AG04450 (cell line): ENCODE measurements at places on chromosomes 6 and 20.
A peak's percentile ranks its signal among the peaks of the same experiment; 100 is the strongest.

DNA sequence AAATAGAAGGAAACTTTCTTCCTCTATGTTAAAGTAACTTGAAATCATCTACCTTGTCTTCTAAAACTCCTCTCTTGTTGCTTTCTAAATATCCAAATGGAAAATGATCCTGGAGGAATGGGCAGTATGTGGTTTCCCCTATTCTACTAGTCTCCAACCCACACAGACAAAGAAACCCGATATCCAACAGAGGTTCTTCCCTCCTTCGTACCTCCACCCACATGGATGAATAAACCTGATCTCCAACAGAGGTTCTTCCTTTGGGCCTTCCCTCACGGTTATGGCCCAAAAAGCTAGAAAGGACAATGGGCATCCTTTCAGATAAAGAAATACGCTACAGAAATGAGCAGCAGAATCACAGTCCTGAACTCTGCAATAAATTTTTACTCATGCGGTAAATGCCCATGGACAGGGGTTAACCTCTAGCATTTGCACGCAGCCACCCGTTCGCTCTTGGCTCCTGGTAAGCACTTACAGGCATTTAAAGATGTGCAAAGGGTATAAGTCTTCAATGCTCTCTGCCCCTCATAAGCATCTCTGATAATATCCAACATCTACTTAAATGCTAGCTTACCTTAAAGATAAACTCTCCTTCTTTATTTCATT, 130.9 kb downstream of the GMPR start:
- DNase-seq, result no peak

GRCh38 chr6:41591859-41592502, 45.8 kb downstream of the FOXP4 start:
- peak; percentile 27 for DNase-seq

DNA sequence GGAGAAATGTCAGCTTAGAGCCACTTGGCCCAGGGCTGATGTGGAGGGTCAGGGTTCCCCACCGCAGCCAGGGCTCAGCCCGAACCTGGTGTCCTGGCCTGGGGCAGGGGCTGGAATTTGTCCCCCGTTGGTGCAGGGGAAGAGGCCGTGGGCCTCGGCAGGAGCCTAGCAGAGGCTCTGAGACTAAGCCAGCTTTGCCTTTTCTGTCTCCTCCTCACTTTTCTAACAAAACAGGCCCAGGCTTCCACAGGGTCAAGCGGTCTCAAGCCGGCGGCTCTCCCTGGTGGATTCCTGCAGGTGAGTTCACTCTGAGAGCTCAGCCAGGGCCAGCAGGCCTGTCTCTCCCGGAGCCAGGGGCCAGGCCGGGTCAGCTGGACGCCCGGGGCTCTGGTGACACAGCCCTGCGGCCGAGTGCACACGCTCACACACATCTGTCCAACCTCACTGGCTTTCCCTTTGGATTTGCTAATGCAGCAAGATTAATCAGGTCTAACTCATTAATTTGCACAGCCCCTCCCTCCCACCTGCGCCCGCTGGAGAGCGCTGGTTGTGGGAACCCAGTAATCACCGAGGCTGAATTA, 2.9 kb upstream of the CHRNA4 start:
- no peak for DNase-seq

DNA sequence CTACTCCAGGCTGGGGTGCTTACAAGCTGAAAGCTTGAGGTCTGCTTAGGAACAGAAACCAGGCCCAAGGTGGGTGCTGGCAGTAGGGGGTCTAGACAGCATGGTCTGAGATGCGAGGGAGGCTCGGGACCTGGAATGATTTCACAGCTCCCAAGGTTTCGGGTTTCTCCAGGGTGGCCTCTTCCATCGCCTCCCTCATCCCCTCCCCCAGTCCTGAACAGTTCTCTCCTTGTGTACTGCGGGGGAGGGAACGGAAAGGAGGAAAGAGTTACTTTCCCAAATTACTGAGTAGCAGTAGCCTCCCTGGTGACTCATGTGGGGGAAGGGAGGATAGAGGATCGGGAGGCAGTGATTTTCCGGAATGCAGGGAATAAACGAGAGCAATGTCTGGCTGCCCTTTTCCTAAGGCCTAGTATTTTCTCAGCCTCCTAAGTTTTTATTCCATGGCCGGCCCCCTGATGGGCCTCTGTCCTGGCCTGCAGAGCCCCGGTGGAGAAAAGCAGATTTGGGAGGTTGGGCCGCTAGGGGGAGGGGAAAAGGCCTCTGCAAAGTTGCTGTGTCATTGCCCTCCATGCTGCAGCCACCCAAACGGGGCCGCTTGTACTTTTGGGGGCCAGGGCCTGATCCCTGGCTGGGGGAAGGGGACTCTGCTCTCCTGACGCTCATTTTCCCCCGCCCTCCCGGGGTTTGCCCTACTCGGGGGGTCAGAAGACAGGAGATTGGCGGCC, 1.5 kb downstream of the BRD2 start:
- peak; percentile 93 for DNase-seq

- no peak for DNase-seq
These were observed 777.9 kb downstream of the TENT5A start for GRCh38 chr6:80974579-80974978.

DNA sequence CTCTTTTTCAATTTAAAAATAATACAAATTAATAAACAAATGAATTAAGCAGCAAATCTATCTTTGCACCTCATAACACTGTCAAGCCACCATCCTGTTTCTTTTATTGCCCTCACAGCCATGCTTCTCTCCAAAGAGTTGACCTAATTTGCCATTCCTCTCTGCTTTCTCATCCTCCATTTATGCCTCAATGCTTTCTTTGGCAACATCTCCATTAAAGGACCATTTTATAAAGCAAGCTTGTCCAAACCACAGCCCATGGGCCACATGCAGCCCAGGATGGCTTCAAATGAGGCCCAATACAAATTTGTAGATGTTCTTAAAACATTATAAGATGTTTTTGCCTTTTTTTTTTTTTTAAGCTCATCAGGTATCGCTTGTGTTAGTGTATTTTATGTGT, 26.4 kb upstream of the MEI4 start:
- no peak for DNase-seq

- DNase-seq, result no peak
These were observed 323.7 kb downstream of the THBS2 start for GRCh38 chr6:168929871-168930450.

- no peak for DNase-seq
These were observed 50.5 kb upstream of the ENPP5 start for GRCh38 chr6:46221222-46221793.

DNA sequence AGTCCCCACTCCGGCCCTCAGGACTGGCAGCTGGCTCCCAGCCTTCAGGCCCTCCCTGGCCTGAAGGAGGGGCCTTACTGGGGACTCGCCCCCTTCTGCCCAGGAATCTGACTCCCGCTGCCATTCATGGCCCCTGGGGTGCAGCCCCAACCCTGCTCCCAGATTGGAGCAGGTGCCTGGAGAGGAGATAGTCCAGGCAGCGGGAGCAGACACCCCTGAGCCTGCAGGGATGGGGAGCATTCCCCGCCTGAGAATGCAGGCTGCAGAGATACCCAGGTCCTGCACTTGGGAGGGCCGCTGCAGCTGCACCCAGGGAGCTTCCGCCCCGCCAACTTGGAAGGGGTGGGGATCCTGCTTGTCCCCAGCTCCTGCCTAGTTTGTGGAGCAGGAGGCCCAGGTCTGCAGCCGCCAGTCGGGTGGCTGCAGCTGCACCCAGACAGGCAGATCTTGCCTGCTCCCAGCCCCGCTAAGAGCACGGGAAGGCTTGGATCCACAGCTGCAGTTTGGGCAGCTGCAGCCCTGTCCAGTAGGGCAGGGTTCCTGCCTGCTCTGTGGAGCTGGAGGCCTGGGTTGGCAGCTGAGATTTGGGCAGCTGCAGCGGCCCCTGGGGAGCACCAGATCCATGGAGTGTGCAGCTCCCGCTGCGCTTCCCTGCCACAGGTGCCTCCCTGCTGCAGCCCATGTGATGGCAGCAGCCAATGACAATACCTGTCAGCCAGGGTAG, 5.2 kb downstream of the GTSF1L start:
- DNase-seq, result no peak

DNA sequence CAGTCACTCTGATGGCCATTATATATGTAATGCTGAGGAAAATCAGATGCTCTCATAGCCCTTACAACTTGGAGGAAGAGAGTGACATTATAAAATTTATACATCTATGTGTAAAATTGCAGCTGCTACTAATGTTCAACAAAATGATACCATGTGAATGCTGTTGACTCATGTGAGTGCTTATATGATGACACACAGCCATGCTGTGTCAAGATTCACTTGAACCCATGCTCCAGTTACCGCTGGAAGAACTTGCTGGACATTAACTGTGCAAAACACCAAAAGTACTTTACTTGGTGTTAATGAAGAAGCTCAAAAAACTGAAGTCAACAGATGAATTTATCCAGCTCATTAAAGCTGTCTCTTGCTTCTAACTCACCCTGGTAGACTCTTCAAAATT, 318.9 kb upstream of the PLCB4 start:
- DNase-seq, result no peak

GRCh38 chr6:54910431-54910884, 63.9 kb downstream of the FAM83B start:
- no peak for DNase-seq

DNA sequence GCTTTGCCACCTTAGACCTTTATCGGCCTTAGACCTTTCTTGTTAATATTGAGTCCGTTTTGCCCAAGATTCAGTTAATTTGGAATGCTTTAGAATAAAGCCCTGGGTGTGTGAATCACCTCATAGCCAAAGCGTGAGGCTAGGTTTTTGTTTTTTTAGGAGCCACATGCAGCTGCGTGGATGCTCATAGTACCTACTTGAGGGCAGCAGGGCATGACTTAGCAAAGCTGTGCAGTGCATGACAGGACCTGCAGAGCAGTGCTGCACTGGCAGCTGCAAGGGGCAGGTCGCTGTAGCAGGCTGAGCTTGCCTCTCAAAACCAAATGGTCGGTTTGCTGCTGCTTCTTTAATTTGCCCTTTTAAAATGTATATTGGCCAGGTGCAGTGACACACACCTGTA, 116.1 kb downstream of the JAG1 start:
- DNase-seq, result no peak

- no peak for DNase-seq
These were observed 3.8 kb downstream of the EZR start for GRCh38 chr6:158815379-158815724.

DNA sequence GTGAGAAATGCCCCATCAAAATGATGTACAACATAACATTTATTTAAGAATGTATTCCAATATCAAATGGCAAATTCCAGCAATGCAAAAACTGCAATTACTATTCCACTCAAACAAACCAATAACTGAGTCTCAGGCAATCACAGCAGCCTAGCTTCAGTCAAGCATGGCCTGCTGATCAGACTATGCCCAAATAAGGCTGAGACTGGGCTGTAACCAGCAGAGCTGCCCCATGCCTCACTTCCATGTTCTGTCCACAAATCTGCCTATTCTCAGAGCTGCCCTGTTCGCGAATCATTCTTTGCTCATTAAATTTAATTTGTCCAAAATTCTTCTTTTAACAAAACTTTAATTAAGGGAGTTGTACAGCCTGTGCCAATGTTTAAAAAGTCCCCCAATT, 155.4 kb downstream of the FNDC1 start:
- no peak for DNase-seq

DNA sequence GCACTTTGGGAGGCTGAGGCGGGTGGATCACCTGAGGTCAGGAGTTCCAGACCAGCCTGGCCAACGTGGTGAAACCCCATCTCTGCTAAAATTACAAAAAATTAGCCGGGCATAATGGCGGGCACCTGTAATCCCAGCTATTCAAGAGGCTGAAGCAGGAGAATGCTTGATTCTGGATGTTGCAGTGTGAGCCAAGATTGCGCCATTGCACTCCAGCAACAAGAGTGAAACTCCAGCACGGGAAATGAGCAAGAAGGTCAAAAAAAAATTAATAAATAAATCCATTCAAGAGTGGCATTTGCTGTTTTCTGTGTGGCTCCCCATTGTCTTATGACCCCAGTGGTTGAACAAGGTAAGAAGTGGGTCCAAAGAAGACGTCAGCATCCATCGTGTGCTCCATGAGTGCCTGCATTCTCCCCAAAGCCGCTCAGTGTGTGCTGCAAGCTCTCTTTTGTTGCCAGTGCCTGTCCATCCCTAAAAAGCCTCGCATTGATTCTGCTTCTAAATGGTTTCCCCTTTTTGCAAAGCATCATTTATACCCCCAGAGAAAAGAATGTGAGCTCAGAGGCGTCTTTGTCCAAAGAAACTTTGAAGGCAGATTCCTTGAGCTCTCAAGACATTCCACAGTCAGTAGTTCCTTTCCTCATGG, 38.8 kb upstream of the MAP3K4 start:
- DNase-seq, result no peak

DNA sequence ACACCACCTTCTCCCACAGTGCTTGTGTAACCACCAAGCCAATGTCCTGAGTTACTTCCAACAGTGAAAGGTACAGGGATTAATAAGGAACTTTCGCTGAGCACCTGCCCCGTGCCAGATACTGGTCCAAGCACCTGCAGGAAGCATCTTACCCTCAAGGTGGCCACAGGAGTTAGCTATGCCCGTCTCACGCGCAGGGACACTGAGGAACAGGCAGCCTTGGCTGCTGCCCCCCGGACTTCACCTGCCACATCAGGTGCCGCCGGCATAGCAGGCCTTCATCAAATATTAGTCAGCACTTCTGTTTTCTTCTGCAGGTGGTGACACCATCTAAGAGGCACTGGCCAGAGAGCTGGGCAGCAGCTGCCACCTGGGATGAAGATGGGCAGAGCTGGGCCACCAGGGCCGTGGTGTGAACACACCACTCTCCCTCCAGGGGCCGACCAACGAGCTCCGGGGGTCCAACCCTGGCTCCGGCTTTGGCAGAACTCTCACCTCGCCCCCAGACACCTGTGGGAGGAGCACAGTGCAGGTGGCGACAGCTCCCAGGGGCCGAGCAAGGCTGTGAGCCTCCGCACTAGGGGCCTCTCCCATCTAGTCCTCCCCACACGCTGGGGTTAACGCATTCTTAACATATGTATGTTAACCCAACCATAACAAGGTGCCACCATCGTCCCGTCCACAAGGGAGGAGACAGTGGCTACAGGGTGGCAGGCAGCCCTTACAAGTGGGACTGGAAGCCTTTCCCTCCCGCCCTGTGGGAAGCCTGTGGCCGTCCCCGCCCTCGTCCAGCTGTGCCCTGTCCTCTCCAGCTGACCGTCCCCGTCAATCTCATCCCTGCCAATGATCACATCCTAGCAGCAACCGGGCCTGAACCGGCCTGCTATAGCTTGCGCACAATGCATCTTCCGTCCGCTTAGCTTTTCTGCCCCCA, 2.9 kb upstream of the PPDPF start:
- no peak for DNase-seq

DNA sequence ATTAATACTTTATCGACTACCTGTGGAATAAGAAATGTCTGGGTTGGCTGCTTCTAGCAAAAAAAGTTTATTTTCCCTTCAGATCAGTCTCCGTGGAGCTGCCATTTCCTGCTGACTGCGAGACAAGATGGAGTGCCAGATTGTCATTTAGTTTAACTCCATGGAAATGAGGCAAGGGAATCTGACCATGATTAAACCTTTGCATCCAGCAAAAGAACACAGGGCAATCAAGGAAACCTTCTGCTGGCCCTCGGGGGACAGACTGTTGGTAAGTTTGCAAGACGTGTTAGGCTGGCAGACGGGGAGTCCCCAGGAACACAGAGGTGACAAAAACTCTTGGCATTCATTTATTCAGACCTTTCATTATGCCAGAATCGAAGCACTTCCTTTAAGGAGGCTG, 52.2 kb upstream of the SPACA1 start:
- DNase-seq, result no peak

GRCh38 chr6:167980911-167981580, 16.4 kb upstream of the KIF25 start:
- no peak for DNase-seq
